Stimulated activated CD4-positive, alpha-beta T cell treated with anti-CD3 and anti-CD28 coated beads, Interleukin-1b, Interleukin-23, amount 100 ng/mL, for 1 hour (primary cell): ENCODE measurements at places on chromosomes 2 and 18.

- no peak for DNase-seq
Measured at GRCh38 chr2:150392614-150393013, 94.9 kb downstream of the RND3 start.

DNA sequence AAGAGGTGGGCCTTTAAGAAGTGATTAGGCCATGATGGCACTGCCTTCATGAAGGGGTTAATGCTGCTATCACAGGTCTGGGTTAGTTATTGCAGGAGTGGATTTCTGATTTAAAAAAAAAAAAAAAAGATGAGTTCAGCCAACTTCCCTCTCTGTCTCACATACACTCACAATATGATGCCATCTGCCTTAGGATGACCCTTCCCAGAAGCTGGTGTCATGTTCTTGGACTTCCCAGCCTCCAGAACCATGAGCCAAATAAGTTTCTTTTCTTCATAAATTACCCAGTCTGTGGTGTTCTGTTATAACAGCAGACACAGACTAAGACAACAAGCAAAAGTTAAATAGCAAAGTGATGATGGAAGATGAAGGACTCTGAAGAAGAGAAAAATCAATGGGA lies 179.7 kb upstream of the ETAA1 start:
- DNase-seq, result no peak

DNA sequence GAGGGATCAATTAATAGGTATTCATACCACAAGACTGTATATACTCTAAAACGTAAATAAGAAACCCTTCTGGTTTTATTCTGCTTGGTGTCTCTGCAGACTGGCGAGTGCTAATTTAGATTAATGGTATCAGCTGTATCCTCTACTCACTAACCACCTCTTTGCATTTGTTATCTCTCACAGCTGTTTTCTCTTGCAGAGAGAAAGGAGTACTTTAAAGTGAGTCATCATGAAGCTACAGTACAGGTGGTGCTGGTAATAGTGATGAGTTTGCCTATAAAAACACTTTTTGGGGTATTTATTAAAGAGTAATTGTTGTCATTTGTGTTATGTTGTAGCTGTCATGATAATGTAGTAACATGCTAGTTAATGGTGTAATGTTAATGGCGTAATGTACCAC lies 147.7 kb downstream of the NETO1 start:
- DNase-seq, result no peak

DNA sequence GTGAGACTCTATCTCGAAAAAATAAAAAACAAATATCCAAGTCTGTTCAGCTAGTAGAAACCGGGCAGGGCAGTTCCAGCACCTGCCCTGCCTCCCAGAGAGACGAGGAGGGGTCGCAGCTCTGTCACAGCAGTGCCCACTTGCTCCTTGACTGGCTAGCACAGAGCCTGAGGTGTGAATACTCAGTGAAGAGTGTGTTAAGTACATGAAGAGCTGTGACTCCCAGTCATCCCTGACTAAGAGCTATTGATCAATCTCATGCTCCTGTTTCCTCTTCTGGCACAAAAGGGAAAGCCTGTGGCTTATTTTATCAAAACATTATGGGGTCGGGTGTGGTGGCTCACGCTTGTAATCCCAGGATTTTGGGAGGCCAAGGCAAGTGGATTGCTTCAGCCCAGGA lies 83.0 kb upstream of the FZD7 start:
- no peak for DNase-seq

DNA sequence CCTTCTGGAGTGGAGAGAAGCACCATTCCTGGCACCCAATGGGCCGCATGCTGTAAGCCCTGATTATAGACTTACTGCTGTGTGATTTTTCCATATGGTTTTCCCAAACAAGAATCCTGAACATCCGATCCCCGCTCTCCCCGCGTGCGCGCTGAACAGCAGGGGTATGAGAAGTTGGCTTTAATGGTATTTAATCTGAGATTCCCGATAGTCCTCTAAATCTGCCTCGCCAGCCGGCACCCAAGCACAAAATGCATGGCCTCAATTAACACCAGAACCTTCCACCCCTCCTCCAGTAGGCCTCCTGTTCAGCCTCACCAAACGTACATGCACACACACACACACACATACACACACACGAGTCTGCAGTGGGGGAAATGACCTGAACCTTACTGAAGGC lies 480.3 kb downstream of the BCL11A start:
- DNase-seq, result no peak

DNA sequence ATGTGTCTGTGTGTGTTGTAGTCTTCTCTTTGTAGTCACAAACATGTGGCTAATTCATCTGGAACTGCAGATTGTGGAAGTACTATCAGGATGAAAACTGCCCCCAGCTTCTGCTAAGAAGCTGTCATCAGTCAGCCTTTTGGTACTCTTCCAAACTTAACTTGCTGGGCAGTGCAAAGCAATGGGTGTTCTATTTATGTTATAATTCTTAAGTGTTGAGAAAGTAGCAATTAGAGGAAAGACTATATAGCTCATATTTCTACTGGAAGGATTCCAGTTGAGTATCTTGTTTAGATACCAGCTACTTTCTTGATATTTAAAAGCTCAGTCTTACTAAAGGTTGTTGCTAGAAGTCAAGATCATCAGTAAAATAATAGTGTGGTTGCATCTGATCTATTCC lies 52.1 kb downstream of the SLC38A11 start:
- no peak for DNase-seq

DNA sequence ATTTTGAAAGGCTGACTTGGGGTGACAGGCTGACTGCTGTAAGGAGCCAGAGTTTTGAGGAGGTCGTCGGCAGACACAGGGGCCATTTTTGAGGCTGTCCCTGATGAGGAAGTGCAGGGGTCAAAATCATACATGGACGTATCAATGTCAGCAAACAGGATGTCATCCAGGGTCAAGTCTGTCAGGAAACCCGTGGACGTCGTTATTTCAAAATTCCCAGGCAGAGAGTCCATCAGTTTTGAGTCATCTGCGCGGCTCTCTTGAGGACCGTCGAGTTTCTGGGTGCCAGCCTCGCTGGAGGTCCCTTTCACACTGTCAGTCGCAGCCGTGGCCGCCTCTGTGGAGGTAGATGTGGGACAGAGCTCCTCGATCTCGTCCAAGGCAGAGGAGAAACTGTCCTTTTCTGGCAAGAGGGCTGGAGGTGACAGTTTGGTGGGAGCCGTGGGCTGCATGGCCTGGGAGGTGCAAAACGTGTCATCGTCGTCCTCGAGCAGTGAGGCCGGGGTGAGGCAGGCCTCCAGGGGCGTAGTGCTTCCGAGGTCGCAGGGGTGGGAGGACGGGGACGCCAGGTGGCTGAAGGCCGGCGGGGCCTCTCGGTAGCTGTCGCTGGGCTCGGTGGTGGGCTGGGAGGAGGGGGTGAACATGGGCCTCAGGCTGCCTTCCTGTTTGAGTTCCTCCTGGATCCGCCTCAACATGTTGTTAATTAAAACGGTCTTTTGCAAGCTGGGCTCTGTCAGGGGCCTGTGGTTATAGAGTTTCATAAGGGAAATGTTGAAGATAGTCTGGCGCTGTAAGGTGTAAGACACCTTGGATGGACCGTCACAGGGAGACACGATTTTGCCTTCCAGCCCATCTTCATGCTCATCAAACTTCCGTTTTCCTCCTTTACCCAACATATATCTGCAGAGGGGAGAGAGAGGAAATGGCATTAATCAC lies 17.5 kb downstream of the SERTAD2 start:
- DNase-seq, result no peak

- no peak for DNase-seq
Measured at GRCh38 chr2:112317303-112318158, 42.1 kb downstream of the ZC3H6 start.

DNA sequence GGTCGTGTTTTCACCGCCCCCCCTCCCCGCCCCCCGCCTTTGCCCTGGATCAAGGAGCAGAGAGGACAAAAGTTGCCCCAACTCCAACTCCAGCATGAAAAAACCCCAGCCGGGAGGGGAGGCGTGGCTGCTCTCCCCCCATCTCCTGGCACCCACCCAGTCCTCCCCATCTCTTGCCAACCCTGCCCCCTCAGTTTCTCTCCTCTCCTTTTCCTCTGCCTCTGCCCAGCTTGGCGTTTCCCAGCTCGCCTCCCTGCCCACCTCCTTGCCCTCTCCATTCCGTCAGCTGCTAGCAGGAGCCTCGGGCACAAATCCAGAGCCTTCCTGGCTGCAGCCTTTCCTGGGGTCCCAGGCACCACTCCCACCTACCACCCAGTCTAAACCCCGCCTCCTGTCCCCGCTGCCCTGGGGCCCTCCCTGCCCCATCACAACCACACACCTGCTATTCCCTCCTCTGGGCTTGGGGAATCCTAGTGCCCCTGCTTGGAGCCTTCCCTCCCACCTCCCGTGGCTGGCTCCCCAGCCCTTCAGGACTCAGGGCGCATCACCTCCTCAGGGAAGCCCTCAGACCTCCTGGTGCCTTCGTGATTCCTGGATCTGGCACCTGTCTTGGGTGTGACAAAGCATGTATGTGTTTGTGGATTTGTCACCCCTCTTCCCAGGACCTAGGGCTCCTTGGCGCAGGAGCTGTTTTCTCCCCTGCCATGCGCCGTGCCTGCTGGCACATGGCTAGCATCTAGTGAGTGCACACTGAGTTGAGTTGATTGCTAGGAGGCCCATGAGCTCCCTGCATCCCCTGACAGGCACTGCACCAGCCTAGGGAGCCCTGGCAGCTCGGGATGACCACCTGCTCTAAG lies 209.1 kb downstream of the TFCP2L1 start:
- DNase-seq, result no peak

DNA sequence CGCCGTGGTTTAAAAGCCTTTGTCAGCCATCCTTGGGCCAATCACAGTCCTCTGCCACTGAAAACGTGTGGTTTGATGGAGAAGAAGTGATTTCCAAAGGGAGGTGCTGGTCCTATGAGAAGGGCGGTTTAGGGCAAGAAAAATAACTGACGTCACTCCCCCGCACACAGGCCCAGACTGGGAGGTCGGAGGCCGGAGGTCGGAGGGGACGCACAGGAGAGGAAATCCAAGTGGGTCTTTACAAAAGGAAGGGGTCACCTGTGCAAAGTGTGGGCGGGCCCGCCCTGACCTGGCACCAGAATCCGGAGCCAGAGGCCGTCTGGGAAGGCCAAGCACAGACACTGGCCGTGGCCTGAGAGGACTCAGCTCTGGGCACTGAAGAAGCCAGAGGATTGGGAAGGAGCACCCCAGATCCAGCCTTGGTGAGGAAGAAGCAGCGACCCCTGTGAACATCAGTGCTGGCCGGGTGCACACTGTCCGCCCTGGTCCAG lies 18.0 kb upstream of the KCNG2 start:
- DNase-seq, result no peak

GRCh38 chr18:29512203-29512602 lies 1335.3 kb upstream of the CDH2 start:
- DNase-seq, result no peak

GRCh38 chr2:136212426-136213378 lies 94.8 kb upstream of the CXCR4 start:
- DNase-seq, result no peak

GRCh38 chr18:46622999-46623398 lies 34.0 kb downstream of the LOXHD1 start:
- no peak for DNase-seq

GRCh38 chr2:120257522-120257921 lies 4.9 kb downstream of the RALB start:
- DNase-seq, result no peak

DNA sequence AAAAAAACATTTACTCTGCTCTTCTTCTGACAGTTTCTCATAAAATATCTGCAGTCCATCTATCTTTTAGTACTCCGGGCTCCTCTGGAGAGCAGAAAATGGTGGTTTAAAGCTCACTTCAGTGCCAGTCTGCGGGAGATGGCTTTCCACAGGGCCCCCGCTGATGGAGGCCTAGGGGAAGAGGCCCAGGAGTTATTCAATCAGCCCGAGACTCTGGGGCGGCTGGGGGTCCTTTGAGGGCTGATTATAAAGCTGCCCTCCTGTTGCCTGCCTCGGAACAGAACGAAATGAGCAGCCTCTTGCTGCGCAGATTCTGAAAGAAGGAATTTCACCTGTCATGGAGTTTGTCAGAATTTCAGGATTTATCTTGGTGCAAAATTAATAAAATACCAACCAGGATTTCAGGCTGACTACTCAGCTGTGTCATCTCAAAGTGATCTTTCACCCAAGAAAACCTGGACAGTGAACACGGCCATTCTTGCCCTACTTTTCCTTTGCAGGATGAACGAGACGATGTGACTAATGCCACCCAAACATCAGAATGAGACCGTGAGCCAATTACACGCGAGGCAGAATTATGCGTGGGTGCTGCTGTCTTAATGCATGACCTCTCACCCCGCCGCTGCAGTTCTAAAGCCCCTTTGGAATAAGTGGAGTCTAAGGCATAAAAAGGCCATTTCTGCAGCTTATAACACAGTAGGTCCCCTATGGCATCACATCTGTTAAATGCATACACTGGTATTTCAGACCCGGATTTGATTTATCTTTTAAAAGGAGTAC lies 273.8 kb downstream of the ZNF521 start:
- DNase-seq, result no peak

DNA sequence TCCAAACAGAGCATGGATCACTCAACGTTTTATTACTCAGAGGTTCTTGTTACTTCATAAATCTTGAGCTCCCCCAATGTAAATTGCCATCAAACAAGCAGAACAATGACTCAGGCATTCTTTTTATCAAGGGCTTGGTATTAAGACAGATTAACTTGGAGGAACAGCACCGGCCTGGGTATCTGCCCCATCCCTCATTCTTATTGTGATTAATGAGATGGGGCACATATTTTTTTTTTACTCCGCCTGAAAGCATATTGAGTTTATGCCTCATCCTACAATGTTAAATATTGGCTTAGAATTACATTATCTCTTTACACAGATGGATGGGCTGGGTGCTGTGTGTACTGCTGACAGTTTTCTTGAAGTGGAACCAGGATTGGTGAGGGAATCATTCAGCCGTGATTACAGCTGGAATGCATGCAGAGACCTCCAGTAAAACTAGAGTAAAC lies 387.3 kb downstream of the CLIP4 start:
- no peak for DNase-seq

DNA sequence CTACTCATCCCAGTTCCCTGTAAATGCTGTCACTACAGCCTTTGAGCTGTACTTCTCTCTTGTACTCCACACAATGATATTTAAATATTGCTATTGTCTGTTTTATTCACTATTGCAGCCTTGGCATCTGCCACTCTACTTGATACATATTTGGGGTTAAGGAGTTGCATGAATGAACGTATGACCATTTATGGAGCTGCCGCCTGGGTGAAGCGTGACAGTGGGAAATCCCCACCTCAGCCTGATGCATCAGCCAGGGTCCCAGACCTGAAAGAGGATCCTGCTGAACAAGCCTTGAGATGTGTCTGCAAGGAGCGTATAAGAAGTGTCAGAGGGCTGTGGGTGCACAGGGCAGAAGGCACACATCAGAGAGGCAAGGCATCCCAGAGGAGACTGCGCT lies 39.1 kb downstream of the MRPL35 start:
- DNase-seq, result no peak

DNA sequence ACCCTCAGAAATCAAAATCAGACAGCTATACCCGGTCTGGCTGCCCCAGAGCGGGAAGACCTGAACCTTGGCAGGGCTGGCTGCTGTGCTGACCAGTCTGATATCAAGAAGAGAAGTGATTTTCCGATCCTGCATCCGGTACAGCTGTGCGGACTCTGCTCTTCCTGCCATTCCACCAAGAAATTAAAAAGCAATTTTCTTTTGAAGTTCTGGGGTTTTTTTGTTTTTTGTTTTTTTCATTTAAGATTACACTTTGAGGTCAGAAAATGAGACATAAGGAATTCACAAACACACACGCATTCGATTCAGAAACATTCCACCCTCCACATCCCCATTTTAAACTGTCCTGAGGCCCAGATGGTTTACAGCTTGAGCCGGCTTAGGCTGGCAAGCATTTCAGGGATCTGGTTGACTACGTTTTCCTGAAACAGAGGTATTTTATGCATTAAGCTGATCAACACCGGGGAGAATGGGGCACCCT lies 156.5 kb downstream of the COL6A3 start:
- DNase-seq, result no peak
